ENCODE measurements at places on chromosomes 12 and 14.

DNA sequence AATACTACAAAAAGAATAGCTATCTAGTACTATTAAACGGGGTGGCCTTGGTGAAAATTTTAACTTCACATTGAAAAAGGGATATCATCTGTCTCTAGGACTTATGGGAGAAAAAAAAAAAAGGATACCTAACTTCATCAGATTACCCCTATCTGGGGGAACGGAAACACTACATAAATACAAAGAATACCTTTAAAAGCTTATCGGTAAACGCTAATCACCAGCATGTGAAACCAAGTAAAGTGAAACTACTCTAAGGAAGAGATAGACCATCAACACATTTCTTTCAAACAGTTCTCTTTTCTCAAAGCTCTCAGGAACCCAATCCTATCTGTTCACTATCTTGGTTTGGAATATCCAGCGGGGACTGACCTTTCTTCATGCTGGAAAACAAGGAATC, 3.5 kb downstream of the KICS2 start:
- no peak for DNase-seq

DNA sequence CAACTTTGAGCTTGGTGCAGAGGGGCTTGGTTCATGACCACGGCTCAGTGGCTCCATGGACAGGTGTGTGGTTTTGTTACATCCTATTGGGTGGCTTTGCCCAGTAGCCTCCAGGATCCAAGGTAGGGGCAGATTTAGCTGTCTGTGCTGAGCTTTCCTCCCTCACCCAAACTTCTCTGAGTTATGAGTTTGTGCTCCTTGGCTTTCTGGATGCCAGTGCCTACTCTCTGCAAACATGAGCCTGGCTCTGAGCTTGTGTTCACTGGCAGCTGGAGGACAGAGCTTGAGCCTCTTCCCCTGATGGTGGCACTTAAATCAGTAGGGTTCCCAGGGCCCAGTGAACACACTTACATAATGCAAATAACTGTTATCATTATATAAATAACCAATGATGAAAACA, 45.3 kb upstream of the HECTD1 start:
- no peak for DNase-seq

DNA sequence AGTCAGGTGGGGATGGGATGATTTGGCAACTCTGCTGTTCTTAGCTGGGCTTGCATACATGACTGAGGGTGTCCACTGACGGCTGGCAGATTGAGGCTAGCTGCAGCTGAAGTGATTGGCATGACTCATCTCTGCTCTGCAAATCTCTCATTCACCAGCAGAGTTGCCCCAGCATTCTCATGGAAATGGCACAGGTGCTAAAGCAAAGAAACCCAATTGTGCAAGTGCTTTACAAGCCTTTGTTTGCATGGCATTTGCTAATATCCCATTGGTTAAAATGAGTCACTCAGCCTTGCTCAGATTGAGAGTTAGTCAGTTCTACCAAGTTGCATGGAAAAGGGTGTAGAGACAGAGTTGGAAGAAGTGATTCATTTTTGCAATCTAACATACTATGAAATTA, 389.7 kb upstream of the FAR2 start:
- DNase-seq = no peak

DNA sequence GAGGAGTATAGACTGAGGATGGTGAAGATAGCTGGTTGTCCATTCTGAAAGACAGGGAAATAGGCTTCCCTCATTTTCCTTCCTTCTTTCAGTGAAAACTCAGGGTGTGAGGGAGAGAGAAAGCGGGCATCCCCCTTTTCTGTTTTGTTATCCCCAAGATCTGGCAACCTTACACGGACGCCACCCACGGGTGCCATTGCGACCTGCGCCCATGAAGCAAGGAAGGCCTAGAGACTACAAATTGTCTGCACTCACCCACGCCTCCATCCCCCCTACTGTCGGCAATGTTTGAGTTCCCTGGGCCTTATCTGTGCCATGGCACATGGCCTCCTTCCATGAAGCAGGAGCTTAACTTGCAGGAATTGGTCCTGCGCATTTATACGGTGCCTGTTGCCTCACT, 115.0 kb upstream of the IGF1 start:
- no peak for DNase-seq

- no peak for DNase-seq
Observed at GRCh38 chr12:106135781-106136180, 3.0 kb downstream of the NUAK1 start.

- peak; percentile 44 for DNase-seq
Observed at GRCh38 chr14:90424686-90425372, 28.0 kb downstream of the CALM1 start.

DNA sequence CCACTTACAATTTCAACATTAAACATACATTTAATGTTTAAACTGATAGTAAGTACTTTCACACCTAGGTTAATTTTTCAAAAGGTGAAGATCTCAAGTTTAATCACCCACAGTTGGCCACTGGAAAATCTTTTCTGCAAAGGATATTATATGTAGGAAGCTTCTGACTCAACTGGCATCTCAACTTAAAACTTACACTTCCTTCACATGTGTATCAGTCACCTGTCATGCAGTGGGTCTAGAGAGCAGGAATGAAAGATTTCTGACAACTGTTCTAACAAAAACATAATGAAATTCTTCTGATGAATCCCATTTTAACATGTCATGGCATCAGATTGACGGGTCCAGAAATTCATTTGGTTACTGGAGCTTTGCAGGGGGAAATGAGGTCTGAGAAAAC, 192.8 kb downstream of the KLHL28 start:
- DNase-seq = no peak

DNA sequence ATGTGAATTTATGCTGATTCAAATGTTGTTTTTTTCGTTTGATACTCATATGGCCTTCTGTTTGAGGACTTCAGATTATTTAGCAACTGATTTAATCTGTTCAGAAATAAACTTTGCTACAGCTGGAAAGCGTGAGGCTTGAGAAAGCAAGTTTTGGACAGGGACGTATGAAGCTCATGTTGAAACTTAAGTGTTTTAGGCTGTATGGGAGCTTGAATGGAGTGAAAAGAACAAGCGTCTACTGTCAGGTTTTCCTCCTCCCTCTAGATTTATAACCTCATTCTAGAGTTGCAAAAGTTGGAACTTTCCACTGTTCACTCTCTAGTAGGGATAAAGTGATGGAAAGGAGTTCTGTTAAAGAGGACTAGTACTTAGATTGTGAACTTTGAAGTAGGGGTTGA, 1.0 kb downstream of the PRPF39 start:
- peak; percentile 7 for DNase-seq

GRCh38 chr12:75864161-75864560, 167.4 kb downstream of the PHLDA1 start:
- no peak for DNase-seq

- no peak for DNase-seq
Observed at GRCh38 chr12:54504550-54504949, 7.0 kb downstream of the NCKAP1L start.

GRCh38 chr12:105954951-105955931, 183.5 kb downstream of the NUAK1 start:
- no peak for DNase-seq

GRCh38 chr12:110775997-110776396, 33.3 kb upstream of the PPP1CC start:
- DNase-seq = no peak

GRCh38 chr12:88793096-88793495, 212.8 kb upstream of the KITLG start:
- DNase-seq = no peak

DNA sequence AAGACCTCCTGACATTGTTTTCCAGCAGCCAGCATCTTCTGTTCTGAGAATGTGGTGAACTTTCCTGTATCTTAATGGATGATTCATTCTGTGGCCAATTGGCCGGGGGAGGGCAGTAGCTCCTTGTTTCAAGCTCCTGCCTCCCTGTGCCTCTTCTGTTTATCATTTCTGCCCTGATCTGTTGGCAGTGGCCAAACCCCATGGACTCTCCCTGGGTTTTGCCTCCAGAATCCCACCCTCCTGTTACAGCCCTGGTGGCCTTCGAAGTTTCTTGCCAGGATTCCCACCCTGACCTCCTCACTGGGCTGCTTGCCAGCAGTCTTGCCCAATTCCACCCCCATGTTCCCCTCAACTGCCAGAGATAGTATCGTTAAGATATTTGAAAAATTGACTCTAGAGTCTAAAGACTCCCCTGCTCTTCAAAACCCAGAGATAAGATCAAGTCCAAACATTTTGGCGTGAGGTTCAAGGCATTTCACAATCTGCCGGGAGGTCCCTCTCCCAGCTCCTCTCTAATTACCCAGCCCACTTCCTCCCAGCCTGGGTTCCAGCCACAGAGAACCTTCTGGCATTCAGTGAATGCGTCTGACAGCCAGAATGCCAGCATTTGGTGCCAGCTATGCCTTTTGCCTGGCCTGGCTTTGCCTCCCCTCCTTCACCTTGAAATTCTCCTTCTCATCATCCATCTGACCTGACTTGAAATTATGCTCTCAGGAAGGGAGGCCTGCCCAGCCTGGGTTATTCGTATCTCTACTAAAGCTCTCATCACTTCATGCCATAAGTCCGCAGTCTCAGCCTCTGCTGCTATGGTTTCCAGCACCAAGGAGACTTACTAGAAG, 37.7 kb upstream of the TXNRD1 start:
- DNase-seq = no peak

Measured in hindlimb muscle (tissue), 1 donor.